NCI-H446 (cell line): ENCODE measurements at places on chromosomes 7 and 10.
A peak's percentile ranks its signal among the peaks of the same experiment; 100 is the strongest.

DNA sequence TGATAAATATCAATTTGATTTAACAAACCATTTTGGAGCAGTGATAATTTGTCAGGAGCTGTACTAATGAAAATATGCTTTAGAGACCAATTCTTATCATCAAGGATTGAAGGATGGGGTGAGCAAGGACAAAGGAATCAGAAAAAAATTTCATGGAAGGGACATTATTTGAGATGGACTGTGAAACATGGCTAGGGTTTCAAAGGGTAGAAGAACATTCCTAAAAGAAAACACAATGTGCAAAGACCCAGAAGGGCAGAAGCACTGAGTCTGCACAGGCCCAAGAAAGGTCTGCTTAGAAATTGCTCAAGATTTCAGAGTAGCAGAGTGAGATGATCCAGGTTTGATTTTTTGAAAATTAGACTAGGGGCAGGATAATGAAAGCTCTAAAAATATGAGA lies 174.5 kb downstream of the LRRN3 start:
- DNase-seq, result no peak

- no peak for DNase-seq
Observed at GRCh38 chr7:117350027-117350426, 27.2 kb upstream of the WNT2 start.

GRCh38 chr7:90919816-90920215 lies 323.7 kb downstream of the CDK14 start:
- peak; percentile 10 for DNase-seq

DNA sequence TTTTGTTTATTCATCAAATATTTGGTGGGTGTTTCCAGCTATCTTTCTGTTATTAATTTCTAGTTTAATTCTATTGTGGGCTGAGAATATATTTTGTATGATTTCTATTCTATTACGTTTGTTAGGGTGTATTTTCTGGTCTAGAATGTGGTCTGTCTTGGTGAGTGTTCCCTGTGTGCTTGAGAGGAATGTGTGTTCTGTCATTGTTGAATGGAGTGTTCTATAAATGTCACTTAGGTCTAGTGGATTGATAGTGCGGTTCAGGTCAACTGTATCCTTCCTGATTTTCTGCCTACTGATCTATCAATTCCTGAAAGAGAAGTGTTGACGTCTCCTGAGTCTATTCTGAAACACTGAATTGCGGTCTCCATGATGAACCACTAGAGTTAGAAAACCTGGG lies 8.5 kb downstream of the HTRA1 start:
- DNase-seq, result no peak

- no peak for DNase-seq
Observed at GRCh38 chr7:127245002-127245401, 7.7 kb downstream of the GRM8 start.

- no peak for DNase-seq
Observed at GRCh38 chr10:7168414-7168813, 242.4 kb downstream of the SFMBT2 start.

DNA sequence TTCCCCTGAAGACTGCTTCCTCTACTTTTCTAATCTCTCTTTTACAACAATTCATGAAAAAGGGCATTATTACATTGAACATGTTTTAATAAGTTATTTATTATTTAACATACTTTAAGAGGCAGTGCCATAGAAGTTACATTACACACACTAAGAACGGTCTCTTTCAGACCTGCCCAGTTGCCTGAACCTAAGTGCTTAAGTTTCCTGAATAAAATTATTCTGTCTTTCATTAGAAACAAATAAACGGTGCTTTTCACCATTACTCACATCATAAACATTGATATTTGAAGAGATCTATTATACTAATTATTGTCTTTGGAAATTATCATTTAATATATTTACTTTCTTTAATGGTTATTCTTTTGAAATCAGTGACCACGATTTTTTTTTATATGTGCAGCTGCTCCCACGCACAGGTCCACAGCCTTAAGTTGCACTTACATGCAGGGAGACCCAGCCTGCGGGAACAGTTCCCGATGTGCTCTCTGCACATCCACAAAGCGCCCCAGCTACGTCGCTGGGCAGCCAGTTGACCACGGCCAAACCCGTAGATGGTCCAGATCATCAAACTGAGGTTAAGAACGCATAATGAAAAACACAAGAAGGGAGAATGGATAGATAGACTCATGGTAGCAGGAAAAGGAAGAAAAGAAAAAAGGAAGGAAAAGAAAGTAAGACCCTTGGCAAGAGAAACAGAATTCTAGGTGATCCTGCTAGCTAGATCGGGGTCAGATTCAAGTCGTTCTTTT lies 437.0 kb upstream of the MGMT start:
- DNase-seq, result no peak
